SJCRH30 (cell line): ENCODE measurements at places on chromosomes 1 and 21.

DNA sequence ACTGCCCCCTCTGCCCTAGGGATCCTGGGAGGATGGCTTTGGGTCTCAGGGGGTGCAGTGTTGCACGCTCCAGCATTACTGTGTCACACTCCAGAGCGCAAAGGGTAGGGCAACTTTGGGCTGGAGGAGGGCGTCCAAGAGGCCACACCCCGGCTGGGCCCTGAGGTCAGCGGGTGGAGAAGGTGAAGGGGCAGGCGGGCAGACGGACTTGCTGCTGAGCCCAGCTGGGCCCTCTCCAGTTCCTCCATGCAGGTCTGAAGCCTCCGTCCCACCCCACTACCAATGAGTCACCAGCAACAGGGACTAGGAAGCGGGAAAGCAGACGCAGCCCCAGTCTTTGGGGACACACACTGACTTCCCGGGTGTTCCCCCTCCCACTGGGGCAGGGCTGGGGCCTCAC lies 116.0 kb downstream of the CASZ1 start:
- DNase-seq, result no peak

- DNase-seq, result no peak
Observed at GRCh38 chr1:57736940-57737339, 313.1 kb upstream of the DAB1 start.

DNA sequence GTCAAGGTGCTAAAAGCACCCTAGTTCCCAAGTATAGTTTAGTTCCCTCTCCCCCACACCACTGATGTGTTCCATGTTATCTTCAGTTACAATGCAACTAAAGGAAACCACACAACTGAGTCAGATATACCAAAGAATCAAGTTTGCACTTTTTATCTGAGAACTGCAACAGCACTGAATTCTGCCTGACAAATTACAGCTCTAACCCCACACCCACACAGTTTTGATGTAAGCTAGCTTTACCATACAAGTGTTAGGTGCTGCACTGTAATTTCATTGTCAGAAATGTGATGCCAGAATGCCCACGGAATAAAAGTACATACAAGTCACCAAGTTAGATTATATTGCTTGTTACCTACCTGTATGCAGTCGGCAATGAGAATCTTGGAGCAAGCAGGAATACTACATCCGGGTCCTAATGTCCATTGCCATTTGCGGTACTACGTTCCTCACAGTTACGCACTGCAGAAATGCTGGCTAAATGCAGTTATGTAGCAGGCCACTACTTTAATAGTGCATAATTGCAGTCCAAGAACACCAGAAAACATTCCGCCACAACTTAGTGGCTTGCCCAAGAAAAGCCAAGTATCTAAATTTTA lies 12.1 kb downstream of the SFPQ start:
- no peak for DNase-seq

DNA sequence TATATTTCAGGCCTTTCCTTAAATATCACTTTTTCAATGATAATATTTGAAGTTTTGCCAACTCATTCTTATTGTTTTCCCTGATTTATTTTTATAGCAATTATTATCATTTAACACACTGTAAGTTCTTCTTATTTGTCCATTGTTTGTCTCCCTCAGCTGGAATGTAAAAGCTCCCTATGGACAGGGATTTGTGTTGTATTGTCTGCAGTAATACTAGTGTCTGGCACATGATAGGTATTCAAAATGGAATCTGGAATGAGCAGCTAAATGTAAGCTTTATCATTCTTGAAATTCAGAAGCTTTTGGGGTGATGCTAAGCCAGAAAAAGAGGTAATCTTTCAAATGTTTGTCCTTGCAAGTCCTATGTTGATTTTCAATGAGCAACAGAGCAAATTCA lies 112.1 kb downstream of the NEGR1 start:
- no peak for DNase-seq

GRCh38 chr1:70465911-70466310 lies 54.8 kb downstream of the CTH start:
- DNase-seq, result no peak

GRCh38 chr1:159008744-159009188 lies 941 bp upstream of the IFI16 start:
- no peak for DNase-seq

DNA sequence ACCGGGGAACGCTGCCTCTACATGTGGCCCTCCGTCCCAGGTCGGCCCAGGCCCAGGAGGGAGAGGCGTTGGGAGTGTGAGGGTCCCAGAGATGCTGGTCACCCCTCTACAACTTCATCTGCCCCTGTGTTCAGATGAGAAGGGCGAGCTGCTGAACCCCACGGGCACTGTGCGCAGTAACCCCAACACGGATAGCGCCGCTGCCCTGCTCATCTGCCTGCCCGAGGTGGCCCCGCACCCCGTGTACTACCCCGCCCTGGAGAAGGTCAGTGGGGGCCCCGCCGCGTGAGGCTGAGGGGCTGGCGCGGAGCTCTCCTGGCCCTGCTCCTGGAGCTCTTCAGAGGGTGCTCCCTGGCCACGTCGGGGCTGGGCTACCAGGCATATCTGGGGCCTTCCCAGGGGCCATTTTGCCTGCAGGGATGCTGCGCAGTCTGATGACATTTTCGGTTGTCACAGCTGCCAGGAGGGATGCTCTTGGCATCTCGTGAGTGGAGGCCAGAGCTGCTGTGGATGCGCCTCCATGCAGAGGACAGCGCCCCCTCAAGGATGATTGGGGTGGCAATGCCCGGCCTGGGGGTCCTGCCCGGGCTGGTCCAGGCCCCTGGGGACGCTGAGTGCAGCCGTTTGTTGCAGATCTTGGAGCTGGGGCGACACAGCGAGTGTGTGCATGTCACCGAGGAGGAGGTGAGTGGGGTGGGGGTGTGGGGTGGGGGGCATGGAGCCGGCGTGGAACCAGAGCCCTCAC lies 68.6 kb downstream of the PIK3CD start:
- DNase-seq, result no peak

- no peak for DNase-seq
Observed at GRCh38 chr1:165565751-165566490, 22.1 kb downstream of the LRRC52 start.
